ENCODE measurements at places on chromosomes 7 and 10.

DNA sequence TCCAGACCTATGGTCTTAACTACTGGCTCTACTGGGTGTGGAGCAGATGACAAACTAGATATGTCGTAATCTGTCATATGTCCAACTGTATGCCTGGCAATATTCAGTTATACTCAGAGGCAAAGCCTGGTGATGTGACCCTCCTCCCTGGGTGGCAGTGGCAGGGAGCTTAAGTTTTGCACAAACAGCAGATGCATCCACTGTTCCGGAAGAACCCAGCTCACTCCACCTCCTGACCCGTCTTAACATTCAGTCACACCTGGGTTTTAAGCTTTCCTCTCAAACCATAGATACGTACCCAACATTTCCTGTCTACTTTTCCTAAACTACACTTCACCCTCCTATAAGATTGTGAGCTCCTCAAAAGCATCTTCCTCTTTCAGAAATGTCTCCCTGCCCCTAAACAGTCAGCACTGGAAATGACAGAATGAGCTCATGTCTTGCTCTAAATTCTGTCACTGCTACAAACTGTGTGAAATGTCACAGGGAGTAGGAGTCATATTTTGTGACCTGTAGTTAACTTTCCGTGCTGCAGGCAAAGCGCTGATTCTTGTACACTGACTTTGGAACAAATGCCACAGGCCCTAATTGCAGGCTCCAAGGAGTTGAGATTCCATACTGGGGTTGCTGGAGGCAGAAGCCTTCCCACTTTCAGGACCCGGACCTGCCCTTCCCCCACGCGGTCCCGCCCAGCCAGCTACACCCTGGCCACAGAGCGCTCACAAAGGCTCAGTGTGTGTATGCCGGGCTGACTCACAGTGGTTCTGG is 23.9 kb downstream of the SCD start:
- peak; percentile 84 for DNase-seq

DNA sequence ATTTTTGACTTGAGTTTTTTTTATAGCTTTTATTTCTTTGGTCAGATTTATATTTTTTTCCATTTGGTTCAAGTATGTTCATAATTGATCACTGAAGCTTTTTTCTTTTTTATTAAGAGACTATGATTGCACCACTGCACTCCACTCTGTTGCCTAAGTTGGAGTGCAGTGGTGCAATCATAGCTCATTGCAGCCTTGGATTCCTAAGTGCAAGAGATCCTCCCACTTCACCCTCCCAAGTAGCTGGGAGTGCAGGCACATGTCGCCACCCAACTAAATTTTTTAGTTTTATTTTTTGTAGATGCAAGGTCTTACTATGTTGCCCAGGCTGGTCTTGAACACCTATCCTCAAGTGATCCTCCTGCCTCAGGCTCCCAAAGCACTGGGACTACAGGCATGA is 97.7 kb upstream of the KIF5B start:
- no peak for DNase-seq

DNA sequence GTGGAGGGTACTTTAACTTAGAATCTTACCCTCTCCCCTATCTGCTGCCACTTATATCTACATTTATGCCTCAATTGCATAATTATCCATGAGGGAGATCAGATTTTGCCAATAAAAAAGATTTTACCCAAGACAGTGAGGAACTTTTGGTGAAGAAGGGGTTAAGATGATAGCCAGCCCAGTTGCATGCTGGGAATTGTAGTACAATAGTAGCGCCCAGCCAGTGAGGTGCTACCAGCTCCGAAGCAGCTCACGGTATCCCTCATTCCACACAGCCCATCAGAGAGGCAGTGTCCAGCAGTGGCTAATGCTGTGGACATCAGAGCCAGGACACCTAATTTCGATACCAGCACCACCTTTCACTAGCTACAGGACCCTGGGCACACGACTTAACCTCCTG is 5.9 kb upstream of the LGI1 start:
- DNase-seq: no peak

GRCh38 chr10:34789966-34790506 is 25.1 kb downstream of the PARD3 start:
- no peak for DNase-seq

GRCh38 chr7:1899951-1900762 is 230.1 kb downstream of the ELFN1 start:
- DNase-seq: no peak

- DNase-seq: no peak
These were observed 678.6 kb upstream of the FOXK1 start for GRCh38 chr7:4003503-4003902.

- no peak for DNase-seq
These were observed 189.9 kb downstream of the TCERG1L start for GRCh38 chr10:131121511-131122035.

GRCh38 chr10:80197972-80198916 is 7.1 kb downstream of the ANXA11 start:
- no peak for DNase-seq

DNA sequence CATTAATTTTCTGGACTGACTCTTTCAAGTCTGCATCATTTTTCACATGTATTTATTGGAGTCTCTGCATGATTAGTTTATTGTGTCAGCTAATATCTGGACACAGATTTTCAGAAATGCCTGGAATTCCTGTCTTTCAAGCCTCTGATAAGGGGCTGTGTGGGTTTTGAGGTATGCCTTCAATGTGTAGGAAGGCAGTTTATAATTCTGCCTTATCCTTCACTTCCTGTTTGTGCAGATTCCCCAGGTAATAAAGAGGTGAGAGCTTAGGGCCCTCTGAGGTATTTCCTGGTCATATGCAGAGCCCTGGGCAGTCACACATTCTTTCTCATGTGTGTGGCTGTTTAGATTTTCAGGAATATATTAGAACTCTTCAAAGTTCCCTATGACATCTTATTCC is 79.4 kb upstream of the PRKCQ start:
- DNase-seq: no peak

- DNase-seq: no peak
These were observed 87.2 kb downstream of the PDE1C start for GRCh38 chr7:31982962-31983361.

DNA sequence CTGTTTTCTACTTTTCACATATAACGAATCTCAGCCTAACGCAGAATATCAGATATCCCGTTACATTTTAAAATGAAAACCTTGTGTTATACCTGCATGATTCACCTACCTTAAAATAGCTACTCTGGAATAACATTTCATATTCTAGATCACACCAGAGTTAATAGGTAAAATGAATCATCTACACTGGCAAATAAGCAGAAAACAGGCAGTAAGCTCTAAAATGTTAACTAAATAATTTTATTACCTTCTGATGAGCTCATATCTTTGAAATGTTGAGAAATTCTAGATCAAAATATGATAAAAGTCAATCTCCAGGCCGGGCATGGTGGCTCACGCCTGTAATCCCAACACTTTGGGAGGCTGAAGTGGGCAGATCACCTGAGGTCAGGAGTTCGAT is 71.3 kb downstream of the CPEB3 start:
- DNase-seq: no peak

- DNase-seq: no peak
These were observed 345.1 kb downstream of the ARL4A start for GRCh38 chr7:13032576-13032975.

GRCh38 chr7:27714831-27715444 is 25.0 kb upstream of the TAX1BP1 start:
- no peak for DNase-seq

- no peak for DNase-seq
These were observed 111.9 kb upstream of the IGFBP3 start for GRCh38 chr7:46032942-46033341.

GRCh38 chr7:130838738-130839137 is 104.7 kb upstream of the KLF14 start:
- no peak for DNase-seq

DNA sequence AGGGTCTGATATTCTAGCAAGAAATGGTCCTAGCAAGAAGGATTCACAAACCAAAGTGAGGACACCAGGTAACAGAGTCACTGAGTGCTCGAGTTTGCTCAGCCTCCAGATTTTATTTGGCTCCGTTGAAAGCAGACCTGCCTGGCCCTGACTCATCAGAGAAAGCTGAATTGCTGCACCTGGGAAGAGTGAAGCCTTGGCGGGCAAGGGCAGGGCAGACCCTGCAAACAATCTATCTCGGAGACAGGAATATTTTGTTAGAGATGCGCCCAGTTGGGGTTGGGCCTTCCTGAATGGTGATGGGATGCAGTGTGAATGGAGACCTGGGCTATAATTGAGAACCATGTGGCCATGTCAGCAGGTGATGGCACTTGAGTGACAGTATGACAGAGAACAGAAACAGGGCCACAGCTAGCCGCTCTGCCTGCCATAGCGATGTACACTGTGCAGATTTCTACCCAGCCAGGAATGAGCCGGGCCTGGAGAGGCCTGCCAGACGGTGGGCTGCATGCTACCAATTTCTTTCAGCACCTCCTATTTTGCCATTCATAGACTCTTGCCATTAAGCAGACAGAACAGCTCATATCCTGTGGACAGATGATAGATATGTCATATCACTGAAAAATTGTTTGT is 744.2 kb downstream of the LRMDA start:
- no peak for DNase-seq

- DNase-seq: no peak
These were observed 157.3 kb upstream of the NPVF start for GRCh38 chr7:25385506-25386136.

DNA sequence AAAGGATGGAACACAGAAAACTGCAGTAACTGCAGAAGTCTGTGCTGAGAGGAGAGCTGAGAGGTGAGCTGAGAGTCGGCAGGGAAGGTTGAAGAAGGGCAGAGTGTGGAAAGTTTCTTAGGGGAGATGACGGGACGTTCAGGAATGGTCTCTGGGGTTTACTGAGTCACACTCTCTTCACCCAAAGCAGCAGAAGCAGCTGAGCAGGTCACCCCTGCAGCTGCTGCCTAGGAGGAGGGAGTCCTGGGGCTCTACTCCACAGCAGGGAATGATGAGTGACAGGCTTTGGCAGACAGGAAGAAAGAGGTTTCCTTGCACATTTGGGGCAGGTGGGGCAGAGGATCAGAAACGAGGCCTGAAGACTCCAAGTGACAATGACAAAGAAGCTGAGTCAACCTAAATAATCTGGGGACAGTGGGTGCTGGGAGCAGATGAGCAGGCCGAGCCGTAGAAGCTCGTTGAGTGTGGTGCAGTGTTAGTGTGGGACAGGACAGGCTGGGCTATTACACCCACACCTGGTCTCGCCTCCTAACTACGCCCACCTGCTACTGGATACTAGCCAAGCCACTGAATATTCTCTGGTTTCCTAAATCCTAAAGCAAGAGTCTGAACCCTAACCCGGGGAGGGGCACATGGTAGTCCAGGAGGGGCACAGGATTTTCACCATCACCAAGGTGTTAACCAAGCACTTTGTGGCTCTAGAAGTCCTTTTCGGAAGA is 24.9 kb downstream of the BEND7 start:
- no peak for DNase-seq

DNA sequence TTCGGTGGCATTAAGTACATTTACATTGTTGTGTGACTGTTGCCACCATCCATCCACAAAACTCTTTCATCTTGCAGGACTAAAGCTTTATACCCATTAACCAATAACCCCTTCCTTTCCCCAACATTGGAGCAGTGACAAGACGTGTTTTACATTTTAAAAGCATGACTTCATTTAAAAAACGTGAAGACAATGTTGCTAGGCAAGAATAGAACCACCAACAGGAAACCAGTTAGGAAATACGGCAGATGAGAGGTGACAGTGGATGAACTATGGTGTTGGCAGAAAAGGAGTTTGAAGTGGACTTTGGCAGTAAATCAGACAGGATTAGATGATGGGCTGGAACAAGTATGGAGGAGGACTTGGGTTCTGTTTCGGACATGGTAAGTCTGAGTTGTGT is 17.0 kb downstream of the TMEM236 start:
- DNase-seq: no peak

DNA sequence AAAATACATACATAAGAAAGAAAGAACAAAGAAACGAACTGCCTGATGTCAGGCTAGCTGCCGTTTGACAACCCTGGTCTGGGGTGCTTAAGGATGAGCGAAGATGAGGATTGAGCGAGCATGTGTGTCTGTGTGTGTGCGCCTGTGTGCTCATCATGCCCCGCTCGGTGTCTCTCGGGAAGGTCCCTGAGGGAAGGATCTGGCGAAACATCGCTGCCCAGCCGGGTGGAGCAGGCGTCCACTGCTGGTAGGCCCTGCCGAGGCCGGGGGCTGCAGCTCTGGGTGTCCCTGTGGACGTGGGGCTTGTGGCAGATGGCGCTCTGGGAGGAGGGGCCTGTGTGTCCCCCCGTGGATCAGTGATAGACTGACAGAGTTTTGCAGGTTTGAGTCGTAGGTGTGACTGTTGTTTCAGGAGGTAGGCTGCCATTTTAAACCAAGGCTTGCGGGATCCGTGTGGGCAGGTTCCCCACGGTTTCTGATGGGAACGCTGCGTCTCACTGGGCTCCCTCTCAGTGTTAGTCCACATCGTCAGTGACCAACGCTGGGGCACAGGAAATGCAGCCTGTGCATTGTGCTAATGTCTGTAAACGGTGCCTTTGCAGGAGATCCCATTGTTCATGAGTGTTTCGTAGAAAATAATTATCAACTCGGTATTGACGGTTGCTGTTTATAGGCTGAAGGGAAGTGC is 5.9 kb upstream of the SUN1 start:
- DNase-seq: no peak

GRCh38 chr7:25982684-25983083 is 169.3 kb upstream of the NFE2L3 start:
- no peak for DNase-seq

DNA sequence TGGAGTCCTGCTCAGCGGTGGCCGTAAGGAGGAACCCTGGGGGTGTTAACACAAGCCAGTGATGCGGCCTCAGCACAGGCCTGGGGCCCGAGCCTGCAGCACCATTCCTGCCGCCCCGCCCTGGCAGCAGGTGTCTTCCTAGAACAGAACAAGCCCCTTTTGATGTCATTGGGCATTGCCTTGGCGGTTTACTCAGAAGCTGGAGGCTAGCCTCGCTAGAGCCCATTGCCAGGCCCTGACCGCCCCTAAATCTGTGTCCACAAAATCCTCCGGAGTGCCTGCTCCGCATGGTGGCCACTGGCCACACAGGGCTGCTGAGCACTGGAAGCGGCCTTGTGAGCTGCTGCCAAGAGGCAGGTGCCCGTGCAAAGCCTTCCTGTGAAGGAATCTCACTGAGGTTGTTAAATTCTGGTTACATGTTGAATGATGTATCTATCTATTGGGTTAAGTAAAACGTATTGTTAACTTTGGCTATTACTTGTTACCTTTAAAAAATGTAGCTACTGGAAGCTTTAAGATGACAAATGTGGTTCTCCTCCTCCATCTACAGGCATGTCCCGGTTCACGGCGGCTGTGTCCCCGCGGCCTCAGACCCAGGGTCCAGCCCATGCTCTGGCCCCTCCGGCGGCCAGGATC is 1.2 kb upstream of the INPP5A start:
- no peak for DNase-seq

Measured in substantia nigra (tissue), 51 donors.